ENCODE measurements at places on chromosomes 7 and 10. TPM values are rescaled to one million over a fixed set of nuclear protein-coding genes. Genes with fewer than 3 reads are reported as not detected.

Gene CALML5
- total RNA-seq: not detected

Gene NPTX2
- total RNA-seq: 15.9 TPM

Gene STAMBPL1
- total RNA-seq: 3.4 TPM

Gene PRRT4
- 3.1 TPM for total RNA-seq

Gene SPDYE3
- not detected for total RNA-seq

Gene TLX1
- total RNA-seq: 0.33 TPM

Gene FKBP6
- not detected for total RNA-seq

Gene HABP2
- not detected for total RNA-seq

Gene SHLD2
- 26.9 TPM for total RNA-seq

Gene OR6V1
- not detected for total RNA-seq

Gene SORCS1
- total RNA-seq: 9.1 TPM

Gene UCN3
- total RNA-seq: not detected

Gene FGL2
- total RNA-seq: not detected

Gene CLEC2L
- 0.65 TPM for total RNA-seq

Gene MGAM2
- total RNA-seq: 0.07 TPM

Gene CPXM2
- not detected for total RNA-seq

Gene ADCY1
- total RNA-seq: 13.7 TPM

Gene FAM237B
- not detected for total RNA-seq

Gene NKX6-2
- 0.32 TPM for total RNA-seq

Gene RSPH10B2
- total RNA-seq: 0.65 TPM

Gene GJD4
- not detected for total RNA-seq

Gene LDB3
- total RNA-seq: 1.0 TPM

Gene RGR
- total RNA-seq: 0.23 TPM

Data from neural crest cell (in vitro differentiated cells).